Stimulated activated CD8-positive, alpha-beta memory T cell treated with anti-CD3 and anti-CD28 coated beads, Interleukin-2, amount 100 ng/mL, for 1 hour (primary cell): ENCODE measurements at places on chromosomes 2 and 18.

- no peak for DNase-seq
These were observed 48.8 kb upstream of the IHH start for GRCh38 chr2:219109471-219109870.

GRCh38 chr2:9736021-9736420 lies 105.2 kb upstream of the YWHAQ start:
- no peak for DNase-seq

GRCh38 chr2:129728035-129728972 lies 251.2 kb upstream of the RAB6C start:
- no peak for DNase-seq

DNA sequence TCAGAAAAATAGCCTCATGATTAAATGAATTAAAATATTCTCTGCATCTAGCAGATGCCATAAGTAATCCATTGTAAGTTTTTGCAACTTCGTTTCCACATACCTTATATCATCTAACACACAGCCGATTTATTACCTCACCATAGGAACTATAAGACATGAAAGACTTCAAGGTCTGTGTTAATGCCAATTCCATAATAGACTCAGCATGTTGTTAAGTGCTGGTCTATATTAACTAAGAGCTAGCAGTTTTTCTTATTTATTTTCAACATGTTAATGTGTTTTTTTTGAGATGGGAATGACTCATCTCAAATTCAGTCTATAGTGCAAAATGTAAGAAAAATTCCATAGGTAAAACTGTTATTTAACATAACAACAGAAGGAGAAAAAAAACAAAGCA lies 243.9 kb upstream of the GULP1 start:
- DNase-seq, result no peak

- no peak for DNase-seq
These were observed 48.0 kb downstream of the LANCL1 start for GRCh38 chr2:210428393-210429179.
